ENCODE measurements at places on chromosomes 4 and X.

DNA sequence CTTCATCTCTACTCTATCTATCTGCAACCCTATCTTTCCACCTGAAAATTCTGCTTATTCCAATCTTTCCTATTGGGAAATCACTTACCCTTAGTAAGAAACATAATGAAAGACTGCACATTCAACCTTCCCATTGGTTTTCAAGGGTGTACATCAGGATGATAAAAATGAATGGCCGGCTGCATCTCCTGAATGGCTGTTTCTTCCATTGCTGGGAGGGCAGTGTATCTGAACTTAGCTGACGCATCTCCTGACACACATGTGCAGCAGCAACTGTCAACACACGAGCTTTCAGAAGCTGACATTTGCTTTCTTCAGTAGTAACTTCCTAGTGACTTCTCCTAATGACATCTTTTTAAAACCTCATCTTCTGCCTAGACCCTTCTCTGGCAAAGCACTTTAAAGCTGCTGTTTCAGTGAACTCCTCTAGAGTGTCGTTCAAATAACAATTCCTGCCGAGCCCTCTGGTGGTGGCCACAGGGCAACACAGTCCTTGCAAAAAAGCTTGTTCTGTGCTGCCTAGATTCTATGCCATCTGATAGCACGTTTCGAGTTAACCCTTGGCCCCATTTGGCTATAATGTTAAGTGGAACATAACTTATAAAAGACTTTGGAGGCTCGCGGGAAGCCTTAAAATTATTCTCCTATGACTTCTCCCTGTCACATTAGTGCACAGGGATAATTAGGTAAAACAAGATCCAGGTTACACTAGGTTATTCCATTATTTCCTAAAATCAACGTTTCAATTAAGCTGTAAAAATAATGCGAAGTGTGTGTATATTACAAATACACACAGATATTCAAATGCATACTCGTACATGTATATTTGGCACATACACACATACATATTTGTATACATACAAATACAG lies 2340.7 kb downstream of the PCDH7 start:
- DNase-seq, result no peak

DNA sequence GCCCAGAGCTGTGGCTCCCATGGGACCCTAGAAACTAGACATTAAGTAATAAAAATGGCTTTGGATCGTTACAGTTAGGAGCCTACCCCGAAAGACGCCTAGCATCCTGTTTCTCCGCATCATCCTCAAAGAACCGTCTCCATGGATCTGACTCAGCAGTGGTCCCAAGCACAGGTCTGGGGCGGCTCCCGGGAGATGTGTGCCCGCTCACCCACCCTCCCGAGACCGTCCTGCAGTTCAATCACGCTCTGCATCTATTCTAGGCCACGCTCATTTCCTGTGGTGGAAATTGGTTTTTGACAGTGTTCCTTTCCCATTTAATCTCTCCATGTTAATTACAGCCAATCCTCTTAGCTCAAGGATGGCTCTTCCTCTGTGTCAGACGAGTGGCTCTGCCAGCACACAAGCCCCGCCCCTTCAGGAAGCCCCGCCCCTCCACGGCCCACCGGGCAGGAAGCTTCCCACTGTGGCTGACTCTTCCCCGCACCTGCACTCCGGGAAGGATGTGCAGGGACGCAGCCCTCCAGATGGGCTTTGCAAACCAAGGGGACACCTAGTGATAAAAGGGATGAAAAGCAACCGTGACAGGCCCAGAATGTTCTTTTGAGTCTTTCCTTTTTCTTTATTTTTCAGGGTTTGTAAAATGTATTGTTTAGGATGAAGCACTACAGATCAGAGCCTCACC lies 34.5 kb upstream of the HELT start:
- DNase-seq, result no peak

GRCh38 chr4:11599064-11599463 lies 170.4 kb upstream of the HS3ST1 start:
- no peak for DNase-seq

- no peak for DNase-seq
Measured at GRCh38 chrX:11499076-11500044, 166.4 kb downstream of the ARHGAP6 start.

GRCh38 chr4:152047451-152047850 lies 286.6 kb upstream of the GATB start:
- no peak for DNase-seq

- no peak for DNase-seq
Measured at GRCh38 chr4:142408003-142408441, 438.1 kb downstream of the INPP4B start.

GRCh38 chrX:17597327-17597726 lies 140.0 kb upstream of the SCML1 start:
- no peak for DNase-seq

DNA sequence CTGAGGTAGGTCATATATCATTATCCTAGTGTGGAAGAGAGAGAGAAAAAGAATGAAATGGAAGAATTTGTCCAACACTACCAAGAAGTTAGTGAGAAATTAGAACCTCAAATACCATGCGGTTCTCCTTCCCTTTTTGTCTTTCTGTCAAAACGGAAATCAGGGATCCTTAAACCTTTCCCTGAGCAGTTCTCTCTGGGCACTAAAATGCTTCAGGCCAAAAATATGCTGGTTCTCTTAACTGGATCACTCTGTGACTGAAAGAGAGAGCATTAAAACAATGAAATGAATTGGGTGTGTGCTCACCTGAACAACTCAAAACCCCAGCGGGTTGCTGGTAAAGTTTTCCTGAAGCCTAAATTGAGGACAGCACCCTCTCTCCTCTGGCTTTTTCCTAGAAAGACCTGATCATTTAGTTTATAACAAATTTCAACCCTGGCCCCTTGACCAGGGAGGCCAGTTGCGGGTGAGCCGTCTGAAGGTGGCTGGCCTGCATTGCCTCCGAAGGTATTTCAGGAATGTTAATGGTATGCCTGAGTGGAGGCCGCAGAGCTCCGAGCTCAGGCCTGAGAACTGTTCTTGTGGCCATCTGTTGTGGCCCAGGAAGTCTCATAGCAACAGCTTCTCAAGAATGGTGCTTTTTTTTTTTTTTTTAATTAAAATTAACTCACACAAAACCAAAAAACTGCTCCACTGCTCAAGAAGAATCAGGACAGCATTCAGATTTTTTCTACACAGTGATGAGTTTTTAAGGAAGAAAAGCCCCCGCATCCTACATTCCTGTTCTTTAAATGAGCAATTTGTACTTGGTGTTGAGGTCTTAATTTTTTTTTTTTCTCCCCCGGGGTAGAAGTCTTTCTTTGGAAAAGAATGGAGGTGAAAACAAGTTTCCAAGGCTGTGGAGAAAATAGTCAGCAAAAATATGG lies 155.1 kb downstream of the SHROOM3 start:
- DNase-seq, result no peak

DNA sequence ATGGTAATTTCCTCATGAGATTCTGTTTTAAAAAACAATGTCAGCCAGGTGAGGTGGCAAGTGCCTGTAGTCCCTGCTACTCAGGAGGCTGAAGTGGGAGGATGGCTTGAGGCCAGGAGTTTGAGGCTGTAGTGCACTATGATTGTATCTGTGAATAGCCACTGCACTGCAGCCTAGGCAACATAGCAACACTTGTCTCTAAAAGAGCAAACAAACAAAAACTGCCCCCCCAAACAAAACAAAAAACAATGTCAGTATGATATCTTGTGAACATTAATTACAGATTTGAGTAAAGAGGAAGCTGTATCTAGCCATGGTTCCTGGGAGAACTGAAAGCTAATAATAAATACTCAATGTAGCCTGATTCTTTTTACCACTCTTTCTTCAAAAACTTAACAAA lies 6.8 kb upstream of the MSL3 start:
- DNase-seq, result no peak

DNA sequence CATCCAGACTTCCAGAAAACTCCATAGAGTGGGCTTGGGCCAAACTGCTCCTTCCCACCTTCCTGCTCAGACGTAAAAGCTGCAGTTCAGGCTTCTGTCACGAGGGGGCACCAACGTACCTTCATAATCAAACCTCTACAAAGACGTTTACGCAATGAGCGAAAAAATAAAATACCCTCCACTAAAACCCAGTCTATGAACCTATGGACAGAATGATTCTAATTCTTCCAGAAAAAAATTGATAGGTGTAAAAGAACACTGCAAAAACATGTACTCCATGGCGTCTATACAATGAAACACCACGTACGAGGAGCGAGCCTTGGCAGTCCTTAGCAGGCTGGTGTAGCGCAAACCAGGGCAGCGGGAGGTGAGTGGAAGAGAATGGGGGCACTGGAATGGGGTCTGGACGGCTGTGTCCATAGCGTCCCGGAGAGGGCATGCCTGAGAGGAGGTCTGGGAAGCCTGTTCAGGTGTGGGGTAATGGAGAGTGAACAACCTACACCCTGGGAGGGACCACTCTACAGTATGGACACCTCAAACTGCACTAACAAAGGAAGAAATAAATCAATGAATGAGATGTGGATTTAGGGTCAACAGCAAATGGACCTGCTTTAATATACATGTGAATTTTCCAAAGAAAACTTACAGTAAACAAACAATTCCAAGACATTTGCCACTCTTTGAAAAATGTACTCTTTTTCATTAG lies 14.4 kb upstream of the RAB40A start:
- DNase-seq, result peak; percentile 48

GRCh38 chrX:100625985-100626491 lies 10.6 kb downstream of the TSPAN6 start:
- no peak for DNase-seq

GRCh38 chr4:158111241-158111640 lies 61.6 kb downstream of the GASK1B start:
- DNase-seq, result no peak

DNA sequence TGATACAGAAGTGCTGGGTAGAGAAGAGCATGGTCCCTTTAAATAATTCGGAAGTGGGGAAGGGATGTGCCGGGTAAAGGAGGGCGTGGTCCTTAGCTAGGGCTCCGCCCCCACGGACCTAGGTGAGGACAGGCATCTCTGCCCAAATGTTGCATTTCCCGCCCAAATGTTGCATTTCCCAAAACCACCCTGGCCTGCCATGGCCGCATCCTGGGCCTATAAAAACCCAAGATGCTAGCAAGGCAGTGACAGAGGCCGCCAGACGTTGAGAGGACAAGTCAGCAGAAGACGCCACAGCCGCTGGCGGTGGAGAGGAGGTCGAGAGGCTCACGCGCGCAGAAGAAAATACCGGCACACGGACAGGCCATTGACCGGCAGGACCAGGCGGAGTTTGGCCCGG lies 46.1 kb downstream of the ZFP42 start:
- DNase-seq, result no peak

DNA sequence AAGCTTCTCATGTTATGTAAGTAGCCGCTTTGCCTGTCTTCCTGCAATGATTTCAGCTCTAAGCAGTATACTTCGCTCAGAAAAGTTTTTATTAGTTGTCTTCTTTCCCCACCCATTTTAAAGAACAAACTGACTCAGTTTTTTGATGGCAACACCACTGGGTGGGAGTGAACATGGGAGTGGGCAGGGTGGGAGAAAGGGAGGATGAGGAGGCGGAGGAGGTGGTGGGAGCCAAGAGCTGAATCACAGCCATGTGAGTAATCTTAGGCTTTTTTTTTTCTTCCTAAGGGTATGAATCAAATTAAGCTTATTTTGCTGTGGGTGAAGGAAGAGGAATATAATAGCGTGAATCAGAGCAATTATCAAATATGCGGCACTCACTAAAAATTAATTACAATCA lies 574.3 kb upstream of the DIPK2B start:
- DNase-seq, result no peak

DNA sequence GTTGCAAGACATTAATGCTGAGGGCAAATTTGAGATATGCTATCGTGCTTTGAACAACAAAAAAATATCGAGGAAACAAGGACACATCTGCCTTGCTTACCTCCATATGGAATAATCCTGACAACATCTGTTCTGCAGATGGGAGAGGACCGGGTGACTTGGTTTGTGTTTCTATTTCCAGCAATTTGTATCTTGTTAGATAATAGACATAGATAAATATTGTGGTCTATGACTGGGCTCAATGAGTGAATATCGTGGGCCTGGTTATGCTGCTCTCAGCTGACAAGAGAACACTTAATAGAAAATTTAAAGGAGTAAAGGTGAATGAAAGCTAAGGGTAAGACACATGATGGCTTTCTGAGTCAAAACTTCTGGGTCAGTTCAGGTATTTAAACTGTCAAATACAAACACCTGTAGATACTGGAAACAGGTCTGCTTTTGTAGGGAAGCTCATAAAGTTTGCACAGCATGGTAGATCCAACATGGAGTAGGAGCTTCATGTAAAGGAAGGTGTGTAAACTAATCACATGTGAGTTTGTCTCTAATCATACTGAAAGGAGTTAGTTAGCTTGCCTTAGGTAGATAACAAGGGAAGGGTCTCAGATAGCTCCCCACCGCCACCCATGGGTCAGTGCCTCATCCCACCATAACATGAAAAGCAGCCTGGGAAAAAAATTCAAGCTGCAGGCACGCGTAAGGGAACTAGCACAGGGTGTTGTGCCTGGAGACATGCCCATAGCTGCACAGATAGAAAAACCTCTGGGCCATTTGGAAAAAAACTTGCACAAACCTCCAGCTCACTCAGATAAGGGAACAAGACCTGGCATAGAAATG lies 904.1 kb upstream of the EPHA5 start:
- no peak for DNase-seq

DNA sequence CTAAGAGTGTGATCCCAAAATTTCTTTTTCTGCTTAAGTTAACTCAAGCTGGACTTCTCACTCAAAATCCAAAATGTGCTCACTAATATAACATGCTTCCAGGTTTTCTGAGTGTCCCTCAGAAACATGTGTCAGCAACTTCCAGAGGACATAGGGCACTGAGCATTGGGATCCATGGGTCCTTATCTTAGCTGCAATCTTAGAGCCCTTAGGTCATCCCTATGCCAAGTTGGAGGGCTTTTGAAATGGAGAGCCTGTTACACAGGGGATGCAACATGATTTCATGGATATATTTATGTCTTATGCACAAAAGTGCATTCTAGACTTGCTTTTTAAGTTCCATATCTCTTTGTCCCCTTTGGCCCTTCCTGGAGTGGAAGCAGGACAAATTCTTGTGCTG lies 11.7 kb upstream of the HCCS start:
- no peak for DNase-seq

DNA sequence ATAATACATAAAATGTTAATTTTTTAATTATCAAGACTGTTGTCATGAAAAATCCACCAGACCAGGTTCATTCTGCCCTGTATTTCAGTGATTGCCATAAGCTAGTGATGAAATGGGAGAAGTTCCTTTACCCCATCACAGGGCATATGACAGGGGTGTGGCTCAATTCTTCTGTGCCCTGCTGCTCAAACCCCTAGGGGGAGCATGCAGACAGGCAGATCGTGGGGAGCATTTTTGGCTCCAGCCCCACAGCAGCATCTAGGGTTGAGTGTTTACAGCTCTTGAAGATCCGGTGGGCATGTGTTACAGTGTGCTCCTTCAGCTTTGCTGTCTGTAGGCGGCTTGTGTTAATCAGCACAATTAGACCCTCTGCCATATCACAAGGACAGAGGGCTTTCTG lies 700.7 kb downstream of the PCDH18 start:
- no peak for DNase-seq

DNA sequence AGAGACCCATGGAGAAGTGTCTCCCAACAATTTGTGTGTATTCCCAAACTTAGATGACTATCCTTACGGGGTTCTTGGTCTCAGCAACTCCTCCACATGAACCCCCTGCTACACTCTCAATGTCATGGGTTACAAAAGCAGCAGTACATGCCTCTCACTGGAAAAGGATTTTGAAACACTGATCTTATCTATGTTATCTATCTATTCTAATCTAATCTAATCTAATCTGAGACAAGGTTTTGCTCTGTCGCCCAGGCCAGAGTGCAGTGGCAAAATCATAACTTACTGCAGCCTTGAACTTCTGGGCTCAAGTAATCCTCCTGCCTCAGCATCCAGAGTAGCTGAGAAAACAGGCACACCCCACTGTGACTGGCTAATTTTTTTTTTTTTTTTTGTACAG lies 19.3 kb downstream of the TSPAN5 start:
- no peak for DNase-seq

All from stimulated activated CD4-positive, alpha-beta T cell treated with anti-CD3 and anti-CD28 coated beads, Interleukin-15, amount 100 ng/mL, for 1 hour (primary cell).